ENCODE measurements at places on chromosomes 4 and X. TPM values are rescaled to one million over a fixed set of nuclear protein-coding genes. Genes with fewer than 3 reads are reported as not detected.

AREG gene
- total RNA-seq: not detected

GRCh38 chr4:2927696-2928075 lies 35.5 kb downstream of the NOP14 start:
- no peak for DNase-seq

- no peak for DNase-seq
Observed at GRCh38 chr4:110620691-110621327, 2.1 kb downstream of the PITX2 start.

DNA sequence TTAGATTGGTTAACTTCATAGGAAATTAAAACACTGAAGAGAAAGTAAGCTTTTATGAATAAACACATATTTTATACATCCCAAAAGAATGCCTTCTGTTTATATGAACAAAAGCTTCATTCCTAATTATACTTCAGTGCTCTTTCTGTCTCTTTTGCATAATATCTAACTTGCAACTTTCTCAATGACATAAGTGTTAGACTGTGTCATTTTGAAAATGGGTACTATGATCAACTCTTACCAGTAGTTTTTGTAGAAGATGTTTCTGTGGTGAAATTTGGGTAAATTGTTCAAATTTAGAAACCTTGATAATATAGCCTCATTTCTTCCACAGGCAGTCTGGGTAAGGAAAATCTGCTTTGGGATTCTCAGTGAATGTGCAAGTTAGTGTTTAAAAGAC lies 991.4 kb downstream of the CCSER1 start:
- DNase-seq: no peak

DNA sequence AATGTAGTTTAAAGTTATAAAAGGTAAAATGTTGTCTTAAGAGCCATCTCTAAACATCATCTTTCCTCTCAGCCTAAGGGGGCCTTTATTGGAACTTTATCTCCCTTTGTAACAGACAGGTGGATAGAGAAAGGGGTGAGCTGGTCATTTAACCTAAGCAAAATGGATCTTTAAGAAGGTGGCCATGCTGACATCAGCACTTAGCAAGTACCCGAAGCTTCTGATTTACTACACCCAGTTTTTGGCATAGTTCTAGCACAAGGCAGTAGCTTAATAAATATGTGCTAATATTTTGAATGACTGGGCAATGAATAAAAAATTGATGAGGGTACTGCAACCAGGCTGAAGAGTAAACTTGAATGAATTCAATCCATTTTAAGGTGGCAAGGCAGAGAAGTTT lies 172.7 kb downstream of the GABRG1 start:
- no peak for DNase-seq

Measured in dorsolateral prefrontal cortex (tissue), 122 donors.